Stimulated activated CD4-positive, alpha-beta T cell treated with anti-CD3 and anti-CD28 coated beads, Interleukin-1b, Interleukin-23, amount 100 ng/mL, for 24 hours (primary cell): ENCODE measurements at places on chromosomes 5 and 9.

DNA sequence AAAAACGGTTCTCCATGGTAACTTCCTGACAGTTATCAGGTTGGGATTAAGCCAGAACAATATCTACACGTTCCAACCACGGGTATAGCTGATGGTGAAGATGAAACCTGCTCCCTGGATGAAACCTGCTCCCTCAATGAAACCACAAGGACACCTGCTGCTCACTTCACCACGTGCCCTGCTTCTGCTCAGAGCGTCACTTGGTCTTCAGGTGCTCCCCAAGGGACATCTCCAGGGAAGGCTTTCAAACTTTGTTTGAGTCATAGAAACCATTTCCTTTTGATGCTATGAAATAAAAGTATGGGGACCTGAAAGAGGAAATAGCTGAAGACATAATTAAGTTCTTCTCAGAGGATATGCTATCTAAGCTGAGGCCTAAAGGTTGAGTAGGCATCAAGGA is 242.4 kb downstream of the MED10 start:
- no peak for DNase-seq

- DNase-seq: no peak
These were observed 285.9 kb downstream of the ARHGEF28 start for GRCh38 chr5:73911761-73912393.

DNA sequence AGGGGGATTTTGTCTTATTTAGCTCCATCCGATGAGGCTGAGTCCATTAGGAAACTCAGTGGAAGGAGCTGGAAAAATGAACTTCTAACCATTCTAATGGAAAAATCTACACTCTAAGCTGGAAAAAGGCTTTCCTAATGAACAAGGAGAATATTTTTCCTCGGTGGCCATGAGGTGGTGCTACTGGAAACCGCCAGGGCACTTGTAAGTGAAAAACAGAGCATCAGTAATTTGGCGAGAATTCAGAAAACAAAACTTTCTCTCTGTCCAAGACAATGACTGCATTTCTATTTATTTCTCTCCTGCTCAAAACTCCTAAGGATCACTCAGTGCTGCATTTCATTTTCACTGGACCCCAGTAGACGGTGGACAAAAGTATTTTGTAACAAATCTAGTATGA is 237.6 kb downstream of the TENT4A start:
- DNase-seq: no peak

GRCh38 chr9:88177371-88177770 is 39.1 kb upstream of the SPATA31C2 start:
- no peak for DNase-seq

DNA sequence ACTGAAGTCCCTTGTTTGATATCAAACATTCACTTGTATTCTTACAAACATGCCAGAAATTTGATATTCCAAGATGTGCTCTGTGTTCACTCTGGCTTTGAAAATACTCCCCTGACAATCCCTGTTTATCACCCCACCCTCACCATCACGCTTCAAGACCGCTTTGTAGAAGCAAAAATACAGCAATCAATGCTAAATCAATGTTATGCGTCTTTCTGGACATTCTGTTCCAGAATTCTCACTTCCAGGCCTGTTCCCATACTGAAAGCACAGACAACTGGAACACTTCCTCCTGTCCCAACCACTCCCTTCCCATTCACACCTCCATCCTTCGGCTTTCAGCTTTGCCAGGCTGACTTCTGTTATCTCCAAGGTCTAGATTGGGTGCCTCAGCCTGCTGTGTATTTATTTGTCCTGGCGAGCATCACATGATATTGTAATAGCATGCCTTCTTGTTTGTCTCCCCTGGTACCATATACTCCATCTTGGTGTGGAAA is 72.8 kb downstream of the SNCAIP start:
- DNase-seq: no peak

DNA sequence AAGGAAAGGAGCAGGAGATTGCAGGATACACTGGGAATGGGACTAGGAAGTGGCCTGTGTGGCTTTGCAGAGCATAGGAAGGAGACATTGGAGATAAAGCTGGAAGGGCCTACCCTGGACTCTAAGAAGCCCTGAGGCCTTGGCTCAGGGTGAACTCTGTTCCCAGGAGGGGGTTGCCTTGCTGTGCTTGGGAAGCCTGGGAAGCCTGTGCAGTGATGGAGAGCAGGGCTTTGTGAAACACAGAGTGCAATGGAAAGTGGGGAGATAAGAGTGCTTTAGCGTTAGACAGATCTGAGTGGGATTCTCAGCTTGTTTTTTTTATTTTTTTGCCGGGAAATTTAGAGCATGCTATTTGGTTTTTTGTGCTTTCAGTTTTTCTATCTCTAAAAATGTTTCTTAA is 437.8 kb downstream of the KDM4C start:
- no peak for DNase-seq

- DNase-seq: no peak
These were observed 23.6 kb upstream of the MYORG start for GRCh38 chr9:34400275-34400674.

DNA sequence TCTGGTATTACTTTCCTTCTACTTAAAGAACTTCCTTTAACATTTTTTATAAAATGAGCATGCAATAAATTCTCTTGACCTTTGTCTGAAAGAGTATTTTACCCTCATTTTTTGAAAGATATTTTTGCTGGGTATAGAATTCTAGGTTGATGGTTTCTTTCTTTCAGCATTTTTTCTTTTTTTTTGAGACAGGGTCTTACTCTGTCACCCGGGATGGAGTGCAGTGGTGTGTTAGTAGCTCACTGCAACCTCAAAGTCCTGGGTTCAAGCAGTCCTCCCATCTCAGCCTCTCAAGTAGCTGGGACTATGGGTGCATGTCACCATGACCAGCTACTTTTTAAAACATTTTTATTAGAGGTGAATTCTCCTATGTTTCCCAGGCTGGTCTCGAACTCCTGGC is 10.7 kb upstream of the TSC1 start:
- DNase-seq: no peak
